ENCODE measurements at places on chromosomes 4 and X. TPM values are rescaled to one million over a fixed set of nuclear protein-coding genes. Genes with fewer than 3 reads are reported as not detected.

DNA sequence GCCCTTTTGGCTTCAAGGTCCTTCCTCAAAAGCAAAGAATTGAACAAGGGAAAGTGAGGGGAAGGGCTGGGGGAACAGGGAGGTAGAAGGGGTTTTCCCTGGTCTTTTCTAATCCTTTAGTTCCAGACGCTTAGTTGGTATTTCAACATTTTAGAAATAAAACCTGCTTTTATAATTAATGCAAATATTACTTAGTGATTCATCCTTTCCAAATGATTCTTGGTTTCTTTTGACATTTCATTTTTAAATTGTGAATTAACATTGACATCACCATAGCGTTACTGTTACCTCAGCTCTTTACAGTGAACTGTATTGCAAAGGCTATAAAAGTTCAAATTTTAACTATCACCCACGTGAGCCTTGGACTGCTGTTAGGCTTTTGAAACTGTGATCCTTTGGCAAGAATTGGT lies 20.9 kb downstream of the NFKB1 start:
- DNase-seq, result no peak

GRCh38 chr4:111798840-111799239 lies 346.4 kb upstream of the FAM241A start:
- DNase-seq, result no peak

- no peak for DNase-seq
Observed at GRCh38 chrX:110163488-110163887, 154.4 kb downstream of the AMMECR1 start.

The RHOXF2B gene
- not detected for total RNA-seq

DNA sequence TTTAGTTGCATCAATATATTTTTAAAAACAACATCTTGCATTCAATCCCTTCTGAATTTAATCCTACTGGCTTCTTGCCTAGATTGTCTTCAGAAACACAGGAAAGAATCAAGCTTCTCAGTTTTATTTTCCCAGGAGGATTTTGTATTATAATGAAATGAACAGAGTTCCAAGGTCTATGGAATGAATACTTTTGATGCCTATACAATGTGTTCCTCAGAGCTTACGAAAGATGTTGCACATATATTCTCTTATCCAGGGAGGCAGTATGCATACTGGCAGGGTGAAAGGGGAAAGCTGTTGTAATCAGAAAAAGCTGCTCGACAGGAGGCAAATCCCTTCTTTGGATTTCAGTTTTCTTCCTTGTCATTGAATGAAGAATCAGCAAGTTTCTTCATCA lies 8.8 kb downstream of the TMPRSS11D start:
- no peak for DNase-seq

DNA sequence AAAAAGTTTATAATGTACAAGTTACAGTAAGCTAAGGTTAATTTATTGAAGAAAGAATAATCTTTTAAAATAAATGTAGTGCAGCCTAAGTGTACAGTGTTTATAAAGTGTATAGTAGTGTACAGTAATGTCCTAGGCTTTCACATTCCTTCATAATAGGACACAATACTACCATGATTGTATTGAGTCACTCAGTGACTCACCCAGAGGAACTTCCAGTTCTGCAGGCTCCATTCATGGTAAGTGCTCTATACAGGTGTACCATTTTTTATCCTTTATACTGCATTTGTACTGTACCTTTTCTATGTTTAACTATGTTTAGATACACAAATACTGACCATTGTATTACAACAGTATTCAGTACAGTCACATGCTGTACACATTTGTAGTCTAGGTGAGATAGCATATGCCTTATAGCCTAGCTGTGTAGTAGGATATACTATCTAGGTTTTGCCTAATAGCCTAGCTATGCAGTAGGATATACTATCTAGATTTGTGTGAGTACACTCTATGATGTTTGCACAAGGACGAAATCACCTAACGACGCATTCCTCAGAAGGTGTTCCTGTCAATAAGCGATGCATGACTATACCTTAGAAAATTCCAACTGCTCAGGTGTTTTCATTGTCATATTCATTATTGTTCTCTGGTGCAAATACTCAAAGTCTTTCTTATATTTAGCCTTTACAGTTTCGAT lies 5.5 kb upstream of the TMEM255A start:
- DNase-seq, result no peak

- peak; percentile 50 for DNase-seq
Observed at GRCh38 chr4:6124386-6125102, 75.8 kb downstream of the JAKMIP1 start.

DNA sequence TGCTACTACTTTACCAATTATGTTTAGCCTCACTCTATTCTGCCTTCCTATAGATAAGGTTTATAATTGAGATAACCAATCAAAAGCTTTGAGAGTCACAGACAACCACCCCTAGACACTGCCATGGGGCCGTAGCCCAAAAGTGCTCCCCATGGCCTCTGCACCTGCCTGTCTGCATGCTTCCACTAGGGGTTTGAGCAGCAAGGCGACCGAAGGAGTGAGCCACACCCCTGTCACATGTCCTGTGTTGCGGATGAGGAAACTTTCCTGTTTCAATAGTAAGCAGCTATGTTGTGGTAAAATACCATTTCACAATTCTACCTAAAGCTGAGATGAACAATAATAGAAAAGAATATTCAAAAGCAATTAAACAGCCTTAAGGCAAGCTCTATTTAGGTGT lies 856.0 kb upstream of the FRG1 start:
- DNase-seq, result no peak

DNA sequence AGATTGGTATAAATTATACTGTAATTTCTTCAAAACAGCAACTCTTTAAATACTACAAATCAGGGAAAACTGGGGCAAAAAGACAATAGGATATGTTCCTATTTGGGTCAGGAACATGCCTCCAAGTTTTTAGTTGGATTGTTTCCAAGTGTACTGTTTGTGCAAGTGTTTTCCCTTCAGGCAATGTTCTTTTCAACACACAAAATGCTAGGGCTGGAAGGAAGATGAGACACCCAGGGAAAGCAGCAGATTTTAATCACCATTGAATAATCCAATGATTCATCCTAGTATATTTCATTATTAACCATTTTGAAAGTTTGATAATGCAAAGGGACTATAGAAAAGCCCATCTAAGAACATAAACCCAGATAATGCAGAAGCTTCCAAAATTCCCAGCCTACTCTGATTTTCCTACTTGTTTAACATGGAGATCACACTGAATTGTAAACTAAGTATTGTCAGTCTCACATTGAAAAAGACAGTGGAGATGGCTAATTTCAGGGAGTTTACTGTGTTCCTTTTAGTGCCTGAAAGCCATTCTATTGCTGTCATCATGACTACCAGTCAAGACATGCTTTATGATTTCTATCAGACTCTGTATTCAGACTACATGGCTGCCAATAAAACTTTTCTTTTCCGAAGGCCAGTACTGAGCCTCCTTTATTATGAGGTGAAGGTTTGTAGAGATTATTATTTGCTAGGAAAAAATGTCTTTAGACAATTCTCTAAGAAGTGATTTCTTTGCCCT lies 38.6 kb downstream of the COL4A6 start:
- DNase-seq, result no peak

The PLS3 gene
- total RNA-seq, result 58.1 TPM

DNA sequence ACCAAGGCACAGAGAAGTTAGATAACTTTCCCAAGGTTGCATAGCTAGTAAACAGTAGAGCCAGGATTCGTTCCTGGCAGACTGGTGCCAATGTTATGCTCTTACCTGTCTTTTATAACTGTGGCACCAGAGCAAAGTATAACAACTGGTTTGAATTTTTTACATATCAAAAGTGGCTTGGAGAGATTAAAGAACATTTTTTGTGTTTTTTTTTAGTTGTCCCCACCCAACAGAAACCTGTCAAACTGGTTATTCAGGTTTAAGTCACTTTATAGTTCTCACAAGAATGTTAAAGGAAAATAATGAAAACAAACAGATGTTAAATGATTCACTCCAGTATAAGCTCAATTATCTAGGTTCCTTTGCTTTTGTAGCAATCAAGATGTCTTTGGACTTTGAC lies 15.6 kb upstream of the FAM47E start:
- no peak for DNase-seq

The H2BW2 gene
- total RNA-seq, result not detected

GRCh38 chr4:57191523-57192034 lies 81.4 kb upstream of the IGFBP7 start:
- DNase-seq, result peak; percentile 75

DNA sequence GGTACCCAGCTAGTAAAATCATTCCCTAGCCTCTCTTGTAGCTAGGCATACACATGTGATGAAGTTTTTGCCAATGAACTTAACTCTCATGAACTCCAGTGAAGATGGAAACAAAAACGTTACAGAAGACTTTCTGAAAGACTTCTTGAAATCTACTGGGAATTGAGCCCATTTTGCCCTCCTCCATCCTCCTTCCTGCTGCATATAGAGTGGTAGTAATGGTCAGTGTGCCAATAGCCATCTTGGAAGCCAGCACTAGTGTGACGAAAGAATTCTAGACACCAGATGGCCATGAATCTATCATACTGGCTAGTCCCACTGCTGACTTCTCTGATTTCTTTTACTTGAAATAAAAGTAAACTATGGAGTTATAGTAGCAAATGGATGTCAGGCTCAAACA lies 30.9 kb upstream of the PPA2 start:
- no peak for DNase-seq

The GDI1 gene
- 97.1 TPM for total RNA-seq

The GABRQ gene
- not detected for total RNA-seq

DNA sequence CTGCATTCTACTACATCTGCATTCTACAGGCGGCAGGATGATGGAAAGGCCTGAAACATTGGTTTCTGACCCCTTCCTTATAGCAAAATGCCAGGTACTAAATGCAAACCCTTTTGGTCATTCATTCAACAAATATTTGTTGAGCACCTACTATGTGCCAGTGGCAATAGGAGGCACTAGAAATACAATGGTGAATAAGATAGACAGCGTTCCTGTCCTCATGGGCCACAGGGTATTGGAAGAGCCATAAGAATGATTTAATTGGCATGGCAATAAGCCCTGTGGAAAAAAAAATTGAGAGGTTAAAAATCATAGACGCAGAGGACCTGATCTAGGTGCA lies 17.3 kb upstream of the LAP3 start:
- DNase-seq, result no peak

The LRIT3 gene
- total RNA-seq, result 0.33 TPM

- no peak for DNase-seq
Observed at GRCh38 chrX:43961699-43962098, 11.5 kb downstream of the NDP start.

The ODAPH gene
- total RNA-seq, result not detected

The CXCL3 gene
- not detected for total RNA-seq

DNA sequence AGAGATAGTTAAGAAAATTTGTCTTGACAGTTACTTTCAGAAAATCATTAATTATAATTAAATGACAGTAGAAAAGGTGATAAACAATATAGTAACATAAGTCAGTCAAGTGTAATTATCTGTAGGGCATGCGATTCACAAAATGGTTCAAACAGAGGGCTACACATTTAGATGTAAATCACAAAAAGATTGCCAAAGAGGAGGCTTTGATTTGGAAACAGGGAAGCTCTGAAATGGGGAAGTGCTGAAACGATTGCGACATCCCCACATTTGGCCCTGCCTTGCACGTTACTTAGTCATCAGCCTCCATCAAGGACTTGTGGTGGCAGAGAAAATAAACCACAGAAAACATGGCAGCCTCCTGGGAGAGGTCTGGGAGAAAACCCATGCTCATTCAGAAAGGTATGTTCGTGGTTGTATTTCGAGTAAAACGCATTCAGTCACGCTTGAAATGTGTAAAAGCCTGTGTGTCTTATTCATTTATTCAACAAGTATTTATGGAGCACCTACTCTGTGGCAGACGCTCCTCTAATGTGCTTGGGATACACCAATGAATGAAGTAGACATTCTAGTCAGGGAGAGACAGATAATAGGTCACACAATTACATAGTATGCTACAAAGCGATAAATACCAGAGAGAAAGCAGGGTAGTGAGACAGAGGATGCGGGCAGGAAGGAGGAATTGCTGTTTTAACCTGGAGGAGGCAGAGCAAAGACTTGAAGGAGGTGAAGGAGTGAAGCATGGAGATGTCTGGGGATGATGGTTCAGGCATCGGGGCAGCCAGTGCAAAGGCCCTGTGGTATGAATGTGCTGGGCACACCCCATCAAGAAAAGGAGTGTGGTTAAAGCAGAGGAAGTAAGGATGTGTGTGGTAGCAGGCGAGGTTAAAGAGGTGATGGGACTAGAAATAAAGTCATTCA lies 7.8 kb downstream of the RBM47 start:
- DNase-seq, result peak; percentile 87

The C4orf54 gene
- 0.28 TPM for total RNA-seq

The F9 gene
- not detected for total RNA-seq

The TRIM60 gene
- not detected for total RNA-seq

- no peak for DNase-seq
Observed at GRCh38 chr4:136793848-136794247, 738.4 kb downstream of the PCDH18 start.

GRCh38 chr4:6443035-6444023 lies 29.1 kb downstream of the PPP2R2C start:
- DNase-seq, result no peak
